ENCODE measurements at places on chromosomes 16 and 17.
A peak's percentile ranks its signal among the peaks of the same experiment; 100 is the strongest.

DNA sequence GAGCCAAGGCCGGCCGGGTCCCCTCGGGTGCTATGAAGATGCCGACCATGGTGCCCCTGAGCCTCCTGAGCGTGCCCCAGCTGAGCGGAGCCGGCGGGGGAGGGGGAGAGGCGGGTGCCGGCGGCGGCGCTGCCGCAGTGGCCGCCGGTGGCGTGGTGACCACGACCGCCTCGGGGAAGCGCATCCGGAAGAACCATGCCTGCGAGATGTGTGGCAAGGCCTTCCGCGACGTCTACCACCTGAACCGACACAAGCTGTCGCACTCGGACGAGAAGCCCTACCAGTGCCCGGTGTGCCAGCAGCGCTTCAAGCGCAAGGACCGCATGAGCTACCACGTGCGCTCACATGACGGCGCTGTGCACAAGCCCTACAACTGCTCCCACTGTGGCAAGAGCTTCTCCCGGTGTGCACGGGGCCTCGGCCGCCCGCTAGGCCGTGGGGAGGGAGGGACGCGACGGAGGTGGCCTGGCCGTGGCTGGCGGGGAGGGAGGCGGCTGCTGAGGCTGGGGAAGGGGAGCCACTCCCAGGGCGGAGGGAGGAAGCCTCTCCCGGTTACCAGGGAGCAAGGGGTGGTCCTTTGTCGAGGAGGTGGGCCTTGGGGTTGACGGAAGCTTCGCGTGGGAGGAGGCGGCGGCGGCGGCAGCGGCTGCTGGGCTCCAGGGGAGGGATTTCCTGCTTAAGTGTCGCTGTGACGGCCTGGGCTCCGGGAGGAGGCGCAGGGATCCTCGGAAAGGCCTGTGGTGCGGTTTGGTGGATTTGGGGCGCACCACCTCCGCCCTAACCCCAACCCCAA lies 1.3 kb downstream of the MAZ start:
- peak; percentile 79 for DNase-seq

- peak; percentile 2 for DNase-seq
These were observed 349.6 kb downstream of the KIF2B start for GRCh38 chr17:54172096-54172984.

DNA sequence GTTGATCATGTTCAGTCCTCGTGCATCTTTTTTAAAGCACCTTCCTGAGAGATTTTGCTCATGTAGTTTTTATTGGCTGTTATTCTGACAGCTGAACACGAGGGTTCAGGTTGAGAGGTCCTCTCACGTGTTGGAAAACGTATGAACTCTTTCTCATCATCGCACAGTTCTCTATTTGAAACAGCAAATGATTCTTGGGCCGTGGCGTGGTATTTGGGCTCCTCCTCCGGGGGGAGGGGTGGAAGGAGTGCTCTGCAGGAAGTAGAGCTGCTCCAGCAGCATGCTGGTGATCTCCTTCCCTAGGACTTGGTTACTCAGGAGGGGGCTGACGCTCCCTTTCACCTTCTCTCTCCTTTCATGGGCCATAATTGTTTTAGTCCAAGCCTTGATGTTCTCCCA lies 70.4 kb downstream of the KSR1 start:
- DNase-seq: no peak

DNA sequence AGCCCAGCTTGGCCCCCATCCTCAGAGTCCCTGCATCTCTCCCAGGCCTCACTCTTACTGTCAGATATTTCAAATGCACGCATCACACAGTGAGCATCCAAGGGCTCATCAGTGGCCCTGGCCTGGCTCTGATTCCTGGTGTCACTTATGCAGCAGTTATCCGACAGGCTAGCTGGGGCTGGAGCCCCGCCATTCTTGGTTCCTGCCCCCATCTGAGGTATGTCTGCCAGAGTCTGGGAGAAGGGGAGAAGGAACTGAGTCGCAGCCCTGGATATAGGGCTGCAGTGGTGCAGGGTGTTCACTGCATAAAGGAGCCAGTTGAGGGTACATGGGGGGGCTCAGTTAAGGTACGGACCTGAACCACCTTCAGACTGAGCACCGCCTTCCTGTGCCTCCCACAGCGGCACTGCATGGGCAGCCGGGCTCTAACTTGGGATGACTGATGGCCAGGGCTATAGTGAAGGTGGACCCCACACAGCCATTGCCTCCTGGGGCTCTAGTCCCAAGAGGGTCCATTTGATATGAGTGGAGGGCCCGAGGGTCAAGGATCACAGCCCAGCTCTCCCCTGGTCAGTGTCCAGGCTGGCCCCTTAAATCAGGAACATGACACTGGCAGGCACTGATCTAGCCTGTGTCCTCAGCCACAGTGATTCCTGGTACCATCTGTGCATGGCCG lies 1.8 kb upstream of the RASD1 start:
- DNase-seq: no peak

GRCh38 chr16:48231727-48232492 lies 12.2 kb upstream of the LONP2 start:
- no peak for DNase-seq

GRCh38 chr16:74606521-74607309 lies at the start of gene GLG1:
TSS of gene GLG1 (minus strand) at chr16:74607114. CDS start at chr16:74607094, 20 bp downstream.
- peak; percentile 85 for DNase-seq

GRCh38 chr17:80639658-80640057 lies 95.0 kb downstream of the RPTOR start:
- no peak for DNase-seq

GRCh38 chr17:78053777-78054468 lies 74.6 kb downstream of the TMC6 start:
- DNase-seq: no peak

GRCh38 chr17:69269131-69269998 lies 40.7 kb upstream of the ABCA10 start:
- DNase-seq: no peak

DNA sequence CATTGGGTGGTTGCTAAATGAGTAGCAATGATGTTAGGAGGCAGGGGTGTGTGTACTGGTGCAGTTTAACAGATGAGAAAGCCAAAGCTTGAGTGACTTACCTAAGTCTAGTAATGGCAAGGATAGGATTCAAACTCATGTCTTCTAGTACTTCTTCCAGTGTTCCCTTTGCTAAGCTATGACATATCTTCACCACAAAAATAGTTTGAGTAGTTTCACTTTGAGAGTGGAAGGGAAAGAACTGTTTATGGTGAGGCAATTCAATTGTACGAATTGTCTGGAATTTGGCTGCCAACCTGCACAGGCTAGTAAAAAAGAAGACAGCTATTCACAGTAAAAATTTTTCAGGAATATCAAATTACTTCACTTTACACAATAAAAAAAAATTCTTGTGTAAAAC lies 138.0 kb downstream of the NLK start:
- no peak for DNase-seq

DNA sequence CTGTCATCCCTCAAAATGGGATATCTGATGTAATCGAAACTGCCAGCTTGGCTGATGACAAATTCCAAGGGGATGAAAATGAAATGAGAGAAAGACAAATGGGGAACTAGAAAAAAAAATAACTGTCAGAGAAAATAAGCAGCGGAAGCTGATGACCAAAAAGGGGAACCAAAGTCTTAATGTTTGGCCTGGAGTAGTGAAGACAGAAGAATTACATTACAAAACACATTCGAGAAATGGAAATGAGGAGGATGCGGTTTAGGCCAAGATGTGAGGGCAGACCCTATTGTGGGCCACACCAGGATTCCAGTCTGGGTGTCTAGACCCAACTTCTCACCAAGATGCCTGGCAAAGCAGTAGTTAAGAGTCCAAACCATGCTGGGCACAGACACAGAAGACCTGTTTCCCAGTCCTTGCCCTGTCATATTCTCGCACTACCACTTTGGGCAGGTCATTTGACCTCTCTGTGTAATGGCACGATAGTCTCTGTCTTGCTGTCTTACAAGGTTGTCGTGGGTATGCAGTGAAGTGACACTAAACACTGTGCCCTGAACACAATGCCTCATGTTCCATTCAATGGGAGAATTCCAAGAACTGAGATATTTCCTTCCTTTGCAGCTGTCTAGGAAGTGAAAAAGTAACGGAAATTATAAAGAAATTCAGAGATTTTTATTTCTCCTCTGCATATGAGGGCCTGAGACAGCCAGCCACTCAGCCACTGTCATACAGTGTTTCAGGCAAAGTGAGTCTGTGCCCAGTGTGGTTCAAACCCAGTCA lies 12.3 kb upstream of the CCL2 start:
- DNase-seq: no peak

DNA sequence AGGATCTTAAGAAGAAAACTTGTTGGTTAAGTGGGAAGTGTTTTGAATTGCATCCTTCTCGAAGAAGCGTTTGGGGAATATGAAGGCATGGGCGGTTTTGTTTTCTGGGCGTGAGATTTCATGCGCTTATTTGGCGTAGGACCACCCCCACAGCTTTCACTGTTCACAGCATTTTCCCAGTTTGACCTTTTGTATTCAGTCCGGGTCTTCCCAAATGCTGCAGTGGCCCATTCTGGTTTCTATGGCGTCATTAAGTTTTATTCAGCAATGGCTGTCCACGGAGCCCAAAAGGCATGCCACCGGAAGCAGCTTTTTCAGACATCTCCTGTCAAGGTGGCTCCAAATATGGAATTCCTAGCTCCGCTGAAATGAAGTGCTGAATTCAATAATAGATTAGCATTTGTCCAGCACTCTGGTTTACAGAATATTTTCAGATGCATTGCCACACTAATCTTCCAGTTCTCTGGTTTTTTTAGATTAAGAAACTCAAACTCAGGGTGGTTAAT lies 90.6 kb upstream of the FBXO47 start:
- no peak for DNase-seq

GRCh38 chr17:74042744-74043486 lies 160.6 kb upstream of the RPL38 start:
- DNase-seq: peak; percentile 85

- DNase-seq: no peak
These were observed 485.7 kb downstream of the HS3ST4 start for GRCh38 chr16:26177438-26177837.

DNA sequence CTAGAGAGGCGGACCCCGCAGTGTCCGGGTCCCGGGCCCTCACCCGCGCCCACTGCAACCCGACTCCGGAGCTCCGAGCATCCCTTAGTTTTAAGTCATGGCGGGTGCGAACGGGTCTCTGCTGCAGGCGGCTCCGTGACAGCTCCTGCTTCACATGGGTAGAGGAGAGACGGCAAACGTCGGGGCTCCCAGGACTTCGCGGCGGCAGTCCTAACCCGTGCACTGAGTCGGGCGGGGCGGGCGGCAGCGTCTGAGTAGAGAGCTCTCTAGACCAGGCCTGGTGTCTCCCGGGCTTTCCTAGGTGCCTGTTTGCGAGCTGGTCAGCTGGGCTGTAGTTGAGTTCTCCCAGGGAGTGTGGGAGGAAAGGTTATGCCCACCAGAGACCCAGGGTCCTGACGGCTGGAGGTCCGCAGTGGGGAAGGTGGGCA lies 345 bp downstream of the TSC2 start:
- DNase-seq: no peak

- DNase-seq: no peak
These were observed 166.0 kb upstream of the CDH13 start for GRCh38 chr16:82460766-82461165.

- no peak for DNase-seq
These were observed 5.7 kb downstream of the TRIM47 start for GRCh38 chr17:75872434-75873351.

DNA sequence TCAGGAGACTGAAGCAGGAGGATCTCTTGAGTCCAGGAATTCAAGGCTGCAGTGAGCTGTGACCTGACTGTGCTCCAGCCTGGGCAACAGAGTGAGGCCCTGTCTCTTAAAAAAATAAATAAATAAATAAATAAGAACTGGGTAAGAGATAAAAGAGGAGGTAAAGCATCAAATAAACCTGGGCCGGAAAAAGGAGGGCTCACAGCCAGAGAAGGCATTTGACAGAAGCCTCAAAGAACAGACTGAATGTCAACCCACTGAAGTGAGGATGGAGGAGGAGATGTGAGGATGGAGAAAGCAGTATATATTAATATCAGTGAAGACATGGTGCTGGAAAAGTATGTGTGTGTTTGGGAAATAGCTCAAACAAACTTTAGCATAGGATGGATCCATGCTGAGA lies 6.1 kb downstream of the NOG start:
- no peak for DNase-seq

GRCh38 chr16:79601092-79601930 lies 774 bp upstream of the MAF start:
- DNase-seq: no peak

- no peak for DNase-seq
These were observed 176.8 kb upstream of the ASIC2 start for GRCh38 chr17:33469911-33470310.

GRCh38 chr16:17617021-17617552 lies 146.3 kb upstream of the XYLT1 start:
- no peak for DNase-seq

GRCh38 chr16:82322177-82322576 lies 152.2 kb upstream of the MPHOSPH6 start:
- DNase-seq: no peak

GRCh38 chr16:77868478-77868877 lies 80.1 kb downstream of the VAT1L start:
- no peak for DNase-seq

GRCh38 chr17:60535382-60536279 lies 9.6 kb upstream of the APPBP2 start:
- no peak for DNase-seq

DNA sequence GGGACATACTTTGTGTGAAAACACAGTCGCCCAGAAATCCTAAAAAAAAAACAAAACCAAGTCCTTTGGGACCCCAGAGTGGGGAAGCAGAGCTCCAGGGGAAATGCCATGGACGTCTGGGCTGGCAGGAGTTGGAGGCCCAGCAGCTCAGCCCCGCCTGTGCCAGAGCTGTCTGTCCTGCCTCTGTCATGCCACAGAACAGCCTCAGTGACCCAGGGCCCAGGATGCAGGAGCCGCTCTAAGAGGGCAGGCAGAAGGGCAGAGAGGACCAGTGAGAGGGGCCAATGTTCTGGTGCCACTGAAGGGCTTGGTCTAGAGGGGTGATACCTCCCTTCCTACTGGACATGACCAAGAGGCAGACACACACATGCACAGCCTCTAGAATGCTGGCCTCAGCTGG lies 166.2 kb downstream of the C16orf78 start:
- DNase-seq: no peak

DNA sequence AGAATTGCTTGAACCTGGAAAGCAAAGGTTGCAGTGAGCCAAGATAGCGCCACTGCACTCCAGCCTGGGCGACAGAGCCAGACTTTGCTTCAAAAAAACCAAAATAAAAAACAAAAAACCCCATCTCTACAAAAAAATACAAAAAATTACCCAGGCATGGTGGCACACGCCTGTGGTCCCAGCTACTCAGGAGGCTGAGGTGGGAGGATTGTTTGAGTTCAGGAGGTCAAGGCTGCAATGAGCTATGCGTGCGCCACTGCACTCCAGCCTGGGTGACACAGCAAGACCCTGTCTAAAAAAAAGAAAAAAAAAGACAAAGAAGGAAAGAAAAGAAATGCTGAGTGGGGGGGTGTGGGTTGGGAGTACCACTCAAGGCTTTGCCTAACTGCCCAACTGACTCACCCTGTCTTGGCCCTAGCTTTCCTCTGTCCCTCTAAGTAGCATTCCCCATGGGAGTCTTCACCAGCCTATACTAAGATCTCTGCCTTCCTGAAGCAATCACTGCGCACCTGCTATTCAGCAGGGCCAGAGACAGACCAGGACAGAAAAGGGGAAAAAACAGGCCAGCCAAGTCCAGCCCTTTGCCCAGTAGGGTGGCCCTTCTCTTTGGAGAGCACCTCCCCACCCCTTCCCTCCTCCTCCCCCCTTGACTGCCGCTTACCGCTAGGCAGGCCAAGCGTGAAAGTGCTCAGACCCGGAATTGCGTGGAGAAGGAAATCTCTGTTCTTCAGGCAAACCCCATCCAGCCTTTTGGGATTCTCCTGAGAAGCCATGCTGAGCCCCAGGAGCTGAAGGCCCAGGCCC lies 45.8 kb downstream of the RTN4RL1 start:
- DNase-seq: no peak
